ENCODE measurements at places on chromosomes 1 and 21.

DNA sequence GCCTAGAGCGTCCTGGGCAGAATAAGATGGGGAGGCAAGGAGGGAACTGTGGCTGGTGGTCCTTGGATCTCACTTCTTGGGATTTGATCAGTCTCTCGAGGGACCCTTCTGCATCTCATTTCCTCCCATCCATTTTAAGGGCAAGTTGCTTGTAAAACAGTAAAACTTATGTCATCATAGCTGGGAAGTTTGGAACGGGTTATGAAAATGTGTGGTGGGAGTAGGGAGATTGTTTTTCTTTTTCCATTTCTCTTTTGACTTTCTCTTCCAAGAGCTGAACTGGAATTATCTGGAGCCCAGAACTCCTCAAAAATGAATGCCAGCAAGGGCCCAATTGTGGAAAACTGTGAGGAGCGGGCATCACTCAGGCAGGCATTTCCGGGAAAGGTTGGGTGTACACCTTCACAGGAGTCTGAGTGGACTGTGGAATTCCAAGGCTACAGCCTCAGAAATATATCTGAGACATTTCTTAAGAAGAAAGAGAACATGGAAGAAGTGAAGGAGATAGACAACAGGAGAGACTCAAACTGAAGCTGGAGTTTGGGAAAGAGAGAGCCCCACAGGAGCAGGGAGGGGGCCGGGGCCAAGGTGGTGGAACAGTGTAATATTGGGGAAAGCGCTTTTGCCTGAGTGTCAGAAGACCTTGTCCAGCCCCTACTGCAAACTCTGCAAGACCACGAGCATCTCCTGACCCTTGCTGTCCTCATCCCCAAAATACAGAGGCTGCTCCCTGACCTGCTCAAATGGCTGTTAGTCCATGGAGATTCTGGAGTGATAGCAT lies 185.1 kb downstream of the FOXD2 start:
- no peak for DNase-seq

DNA sequence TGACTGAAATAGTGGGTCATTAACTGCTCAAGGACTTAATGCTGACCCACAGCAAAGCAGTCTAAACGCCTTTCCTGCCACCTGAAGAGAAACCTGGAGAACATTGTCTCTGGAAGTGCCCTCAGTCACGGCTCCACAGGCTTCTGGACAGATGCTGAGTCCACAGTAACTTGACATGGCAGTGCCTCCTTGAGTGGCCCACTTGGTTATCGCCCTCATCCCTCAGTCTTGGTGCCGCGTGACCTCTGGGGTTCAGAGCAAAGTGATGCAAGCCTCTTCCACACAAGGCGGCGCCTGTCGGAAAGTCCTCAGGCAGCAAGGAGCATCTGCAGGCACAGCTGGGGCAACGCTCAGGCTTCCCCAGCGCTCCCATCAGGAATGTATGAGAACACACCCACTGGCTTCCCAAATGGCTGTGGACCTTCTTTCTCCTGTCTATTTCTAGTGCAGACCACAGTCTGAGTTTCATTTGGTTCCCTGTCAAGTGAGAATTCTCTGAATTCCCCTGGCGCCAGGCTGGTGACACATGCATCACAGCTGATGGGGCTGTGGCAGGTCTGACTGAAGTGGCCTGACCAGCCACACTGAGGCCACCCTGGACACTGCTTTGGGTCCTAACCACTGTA lies 13.0 kb upstream of the ANGPTL7 start:
- no peak for DNase-seq

DNA sequence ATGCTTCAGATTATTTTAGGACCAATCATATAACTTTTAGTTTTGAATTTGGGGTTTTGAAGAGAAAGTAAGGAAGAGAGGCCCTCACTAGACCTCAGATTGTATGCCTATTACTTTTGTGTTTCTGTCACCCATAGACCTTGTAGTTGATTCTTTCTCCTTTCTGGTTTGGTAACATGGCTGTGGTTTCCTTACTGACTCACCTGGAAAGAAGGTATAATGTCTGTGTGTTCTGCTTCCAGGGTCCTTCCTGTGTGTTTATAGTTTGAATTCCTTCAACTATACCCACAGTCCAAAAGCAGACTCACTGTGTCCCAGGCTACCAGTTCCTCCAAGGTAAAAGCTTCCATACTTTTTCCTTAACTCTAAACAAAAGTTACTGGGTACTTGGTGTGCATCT lies 8.1 kb downstream of the SLC44A3 start:
- no peak for DNase-seq

DNA sequence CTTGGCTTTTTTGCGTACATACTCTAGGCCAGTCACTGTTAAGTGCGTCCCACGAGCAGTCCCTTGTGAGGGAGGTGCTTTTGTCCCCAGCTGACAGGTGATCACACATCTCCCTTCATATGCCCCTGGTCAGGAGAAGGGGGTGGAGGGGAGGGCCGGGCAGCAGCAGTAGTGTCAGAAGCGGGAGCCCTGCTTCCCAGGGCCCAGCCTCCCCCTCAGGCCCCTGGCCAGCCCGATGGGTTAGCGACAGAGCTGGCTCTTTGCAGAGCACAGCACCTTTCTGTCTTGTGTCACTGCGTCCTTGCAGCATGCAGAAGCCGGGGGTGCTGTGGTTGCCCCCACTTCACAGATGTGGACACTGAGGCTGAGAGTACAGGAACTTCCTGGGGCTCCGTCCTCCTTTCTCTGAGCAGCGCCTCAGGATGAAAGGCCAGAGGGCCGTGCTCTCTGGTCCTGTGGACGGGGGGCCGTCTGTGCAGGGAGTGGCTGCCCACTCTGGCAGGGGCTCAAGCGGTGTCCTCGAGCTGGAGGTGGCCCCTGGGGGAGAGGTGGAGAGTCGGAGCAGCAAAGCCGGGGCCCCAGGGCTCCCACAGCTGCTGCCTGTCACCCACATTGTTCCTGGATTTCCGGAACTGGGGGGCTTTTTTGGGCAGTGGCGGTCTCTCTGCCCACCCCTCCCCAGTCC lies 5.9 kb downstream of the TMEM201 start:
- DNase-seq, result no peak

All from HuH-7 (cell line).